ENCODE measurements at places on chromosomes 7 and 10. TPM values are rescaled to one million over a fixed set of nuclear protein-coding genes. Genes with fewer than 3 reads are reported as not detected.

GRCh38 chr7:98280791-98281756, at the start of gene BRI3:
BRI3 (plus strand) TSS chr7:98281686; CDS start chr7:98281796, 110 bp downstream.
- peak; percentile 60 for DNase-seq

DNA sequence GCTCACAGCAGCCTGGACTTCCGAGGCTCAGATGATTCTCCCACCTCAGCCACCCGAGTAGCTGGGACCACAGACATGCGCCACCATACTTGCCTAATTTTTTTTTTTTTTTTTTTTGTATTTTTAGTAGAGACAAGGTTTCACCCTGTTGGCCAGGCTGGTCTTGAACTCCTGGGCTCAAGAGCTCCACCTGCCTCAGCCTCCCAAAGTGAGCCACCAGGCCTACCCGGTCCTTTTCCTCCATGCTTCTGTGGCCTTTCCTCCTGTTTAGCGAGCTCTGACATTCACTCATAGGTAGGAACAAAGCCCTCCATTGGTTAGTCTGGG, 50.1 kb upstream of the SRPK2 start:
- no peak for DNase-seq

Gene GRM8
- total RNA-seq = 0.21 TPM

Gene MYPN
- total RNA-seq = 0.14 TPM

- no peak for DNase-seq
Measured at GRCh38 chr7:108511939-108512338, 14.0 kb downstream of the PNPLA8 start.

DNA sequence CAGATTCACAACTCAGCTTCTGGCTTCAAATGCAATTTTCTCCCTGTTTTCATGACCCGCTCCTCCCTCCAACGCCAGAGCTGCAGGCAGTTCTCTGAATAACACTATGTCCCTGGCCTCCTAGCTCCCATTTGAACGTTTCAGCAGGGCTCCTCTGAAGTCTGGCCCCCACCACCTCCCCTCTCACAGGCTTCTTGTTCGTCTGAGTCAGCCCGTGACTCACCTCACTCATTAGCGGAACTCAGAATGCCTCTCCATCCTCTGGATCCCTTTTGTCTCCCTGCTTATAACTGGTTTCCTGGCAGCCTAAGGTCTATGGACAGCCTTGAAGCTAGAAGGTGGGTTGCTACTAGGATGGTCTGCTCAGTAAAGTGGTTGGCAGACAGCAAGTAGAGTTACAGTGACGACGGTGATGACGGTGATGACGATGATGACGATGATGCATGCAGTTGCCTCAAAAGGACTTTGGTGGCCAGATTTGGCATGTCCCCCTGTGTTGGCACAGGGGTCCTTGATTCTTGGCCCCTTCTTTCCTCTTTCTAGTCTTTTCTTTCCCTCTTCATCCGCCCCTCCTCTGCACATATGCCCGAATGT, 83.3 kb upstream of the MKLN1 start:
- peak; percentile 53 for DNase-seq

DNA sequence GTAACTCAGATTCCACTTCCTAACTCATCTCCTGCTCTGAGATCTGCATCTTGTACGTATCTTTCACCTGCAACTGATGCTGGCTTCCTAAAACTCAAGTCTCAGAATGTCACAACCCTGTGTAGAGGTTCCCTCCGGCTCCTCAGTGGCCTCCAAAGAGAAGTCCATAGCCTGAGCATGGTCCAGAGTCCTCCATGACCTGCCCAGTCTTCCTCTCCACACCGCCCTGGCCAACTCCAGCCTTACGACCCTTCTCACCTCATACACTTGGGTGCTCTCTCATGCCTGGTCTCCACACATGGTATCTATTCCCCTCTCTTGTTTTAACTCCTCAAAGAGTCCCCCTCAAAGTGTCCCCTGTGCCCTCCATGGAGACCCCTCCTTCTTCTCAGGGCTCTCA, 41.9 kb downstream of the RAMP3 start:
- no peak for DNase-seq

DNA sequence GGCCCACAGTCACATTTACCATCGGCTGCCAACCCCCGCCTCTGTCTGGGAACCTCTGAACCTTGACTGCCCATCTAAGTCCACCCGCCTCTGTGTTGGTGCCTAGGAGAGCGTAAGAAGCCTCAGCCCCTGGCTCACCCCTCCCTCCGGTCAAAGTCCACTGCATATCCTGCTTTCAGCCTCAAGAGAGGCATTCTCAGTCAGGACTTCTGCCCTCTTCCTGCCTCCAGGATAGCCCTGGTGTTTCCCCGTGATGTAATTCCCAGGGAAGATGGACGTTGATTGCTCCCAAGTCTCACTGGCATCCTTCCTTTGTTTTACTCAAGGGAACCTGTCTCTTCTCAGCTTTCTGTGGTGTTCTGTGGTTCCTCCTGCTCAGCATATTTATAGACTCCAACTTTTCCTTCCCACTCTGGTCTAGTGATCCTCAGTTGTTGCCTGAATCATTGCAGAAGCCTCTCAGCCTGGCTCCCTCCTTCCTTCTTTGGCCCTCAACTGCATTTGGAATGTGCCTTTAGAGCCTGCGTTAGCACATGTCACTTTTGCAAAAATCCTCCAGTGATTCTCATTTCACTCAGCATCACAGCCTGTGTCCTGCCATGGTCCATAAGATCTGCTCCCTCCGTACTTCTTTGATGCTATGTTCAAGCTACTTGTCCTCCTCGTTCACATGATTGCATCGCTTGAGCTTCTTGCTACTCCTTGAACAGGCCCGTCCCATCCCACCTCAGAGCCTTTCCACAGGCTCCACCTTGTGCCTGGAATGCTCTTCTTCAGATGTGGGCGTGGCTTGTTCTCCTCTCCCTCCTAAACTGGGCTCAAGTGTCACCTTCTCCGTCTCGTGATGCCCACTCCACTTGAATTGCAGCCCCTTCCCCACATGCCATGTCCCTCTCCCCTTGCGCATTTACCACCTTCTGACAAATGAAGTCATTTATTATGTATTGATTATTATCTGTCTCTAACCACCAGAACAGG, 124.2 kb downstream of the PLPP4 start:
- no peak for DNase-seq

DNA sequence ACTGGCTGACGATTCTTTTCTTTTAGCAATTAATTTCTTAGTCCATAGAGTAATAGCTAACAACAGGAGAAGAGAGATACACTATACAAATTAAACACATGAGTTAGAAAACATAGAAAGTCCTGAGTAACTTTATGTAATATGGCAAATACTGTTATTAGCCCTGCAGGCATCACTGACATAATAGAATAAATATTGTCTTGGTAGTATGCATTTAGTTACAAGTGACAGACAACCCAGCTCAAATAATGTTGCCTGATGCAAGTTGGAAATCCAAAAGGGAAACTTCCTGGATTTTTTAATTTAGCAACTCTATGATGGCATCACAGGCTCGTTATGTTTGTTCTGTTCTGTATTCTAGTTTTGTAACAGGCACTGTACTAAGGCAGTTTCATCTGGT, 95.1 kb downstream of the DKK1 start:
- DNase-seq = no peak

Gene CHST15
- 36.3 TPM for total RNA-seq

GRCh38 chr10:129114588-129114987, 352.5 kb upstream of the MGMT start:
- no peak for DNase-seq

- DNase-seq = peak; percentile 5
Measured at GRCh38 chr10:67884842-67885670, 600 bp downstream of the SIRT1 start.

GRCh38 chr10:47020471-47020870, 109.2 kb downstream of the PTPN20 start:
- DNase-seq = no peak

- no peak for DNase-seq
Measured at GRCh38 chr7:378551-379455, 88.8 kb downstream of the FOXL3 start.

GRCh38 chr10:132056663-132057062, 9.1 kb upstream of the JAKMIP3 start:
- no peak for DNase-seq

Gene HMX2
- not detected for total RNA-seq

GRCh38 chr7:155746188-155746587, 66.1 kb downstream of the SHH start:
- DNase-seq = no peak

DNA sequence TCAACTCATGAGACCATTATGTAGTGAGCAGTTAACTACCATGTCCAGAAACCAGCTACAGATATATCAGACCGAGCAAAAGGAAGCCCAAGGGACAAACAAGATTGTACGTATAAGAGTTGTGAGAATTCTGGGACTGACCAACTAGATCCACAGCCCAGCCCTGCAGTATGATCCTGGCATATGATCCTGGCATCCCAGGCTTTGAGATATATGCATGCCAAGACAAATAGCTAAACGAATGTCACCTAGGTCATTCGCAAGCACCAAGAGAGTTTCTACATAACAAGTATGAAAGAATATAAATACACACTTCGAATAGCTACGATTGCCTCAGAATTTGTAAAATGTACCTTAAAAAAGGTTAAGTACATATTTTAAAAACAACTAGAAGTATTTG, 56.4 kb upstream of the PMPCB start:
- DNase-seq = no peak

DNA sequence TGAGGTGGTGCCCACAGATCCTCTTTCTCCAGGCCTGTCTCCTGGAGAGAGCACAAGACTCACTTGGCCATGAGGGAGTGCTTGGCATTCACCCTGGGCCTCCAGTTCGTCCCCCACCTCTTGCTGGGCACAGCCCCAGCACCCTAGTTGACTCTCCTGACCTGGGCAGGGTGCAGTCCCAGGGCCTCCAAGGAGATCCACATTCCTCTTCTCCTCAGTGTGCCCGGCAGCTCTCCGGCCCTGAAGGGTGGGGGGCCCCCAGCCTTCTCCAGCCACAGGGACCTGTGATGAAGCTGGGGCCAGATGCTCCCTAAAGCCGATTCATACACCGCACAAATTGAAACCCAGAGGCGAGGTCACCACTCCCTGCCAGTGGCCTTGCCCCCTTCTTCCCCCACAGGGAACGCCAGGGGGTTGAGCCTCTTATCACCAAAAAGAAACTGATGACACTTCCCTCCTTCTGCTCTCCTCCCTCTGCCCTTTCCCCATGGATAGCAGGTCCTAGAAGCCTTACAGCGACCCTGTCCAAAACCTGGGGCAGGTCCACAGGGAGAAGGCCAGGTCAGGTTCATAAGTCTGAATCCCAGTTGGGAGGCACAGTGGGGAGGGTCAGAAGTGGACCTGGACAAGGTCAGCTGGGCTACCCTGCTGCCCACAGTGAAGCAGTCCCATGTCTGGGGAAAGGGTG, 3.1 kb downstream of the EN2 start:
- no peak for DNase-seq

DNA sequence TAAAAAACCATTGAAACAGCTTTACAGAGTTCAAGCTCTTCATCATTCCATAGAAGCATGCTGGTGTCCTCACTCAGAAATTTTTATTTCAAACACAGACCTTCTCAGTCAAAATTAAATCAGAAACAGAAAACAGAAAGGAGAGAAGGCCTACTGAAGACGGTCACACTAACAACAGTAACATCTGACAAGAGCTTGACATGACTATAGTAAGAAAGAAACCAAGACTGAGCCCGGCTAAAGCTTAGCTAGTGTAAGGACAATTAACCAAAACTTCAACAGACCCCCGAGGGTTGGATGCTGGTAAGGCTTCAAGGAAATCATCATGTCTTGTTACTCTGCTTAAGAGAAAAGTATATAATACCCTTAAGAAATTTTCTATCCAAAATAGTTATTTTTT, 38.6 kb downstream of the MTPN start:
- DNase-seq = no peak
